T-helper 2 cell (primary cell): ENCODE measurements at places on chromosomes 4 and X.

DNA sequence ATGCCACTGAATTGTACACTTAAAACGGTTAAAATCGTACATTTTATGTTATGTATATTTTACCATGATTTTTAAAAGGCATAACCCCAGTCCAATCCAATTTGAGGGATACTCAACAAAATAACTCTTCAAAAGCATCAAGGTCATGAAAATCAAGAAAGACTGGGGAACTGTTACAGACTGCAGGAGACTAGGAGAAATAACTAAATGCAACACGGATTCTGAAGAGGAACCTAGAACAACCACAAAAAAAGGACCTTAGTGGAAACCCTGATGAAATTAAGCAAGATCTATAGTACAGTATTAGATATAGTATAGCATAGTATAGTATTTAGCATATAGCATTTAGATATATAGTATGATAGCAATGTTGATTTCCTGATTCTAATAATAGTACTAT lies 26.8 kb downstream of the SH3KBP1 start:
- DNase-seq = no peak

GRCh38 chr4:113469023-113469390 lies 292.5 kb downstream of the CAMK2D start:
- no peak for DNase-seq

DNA sequence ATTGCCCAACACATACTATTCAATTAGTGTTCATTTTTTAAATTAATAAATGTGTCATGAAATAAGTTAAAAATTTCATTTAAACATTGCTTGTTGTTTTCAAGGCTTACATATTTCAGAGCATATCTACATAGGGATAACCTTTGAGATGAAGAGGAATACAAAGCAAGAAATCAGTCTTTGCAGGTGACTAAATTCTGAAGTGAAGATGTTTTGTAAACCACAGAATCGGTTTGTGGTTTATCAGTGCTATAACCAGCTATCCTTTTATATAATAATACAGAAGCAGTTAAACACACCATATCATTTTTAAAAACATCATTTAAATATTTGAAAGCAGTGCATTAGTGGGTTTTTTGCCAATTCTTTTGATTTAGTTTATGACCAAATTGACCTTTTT lies 26.9 kb downstream of the FAM241A start:
- no peak for DNase-seq

GRCh38 chr4:144547678-144548298 lies 98.2 kb upstream of the HHIP start:
- no peak for DNase-seq

DNA sequence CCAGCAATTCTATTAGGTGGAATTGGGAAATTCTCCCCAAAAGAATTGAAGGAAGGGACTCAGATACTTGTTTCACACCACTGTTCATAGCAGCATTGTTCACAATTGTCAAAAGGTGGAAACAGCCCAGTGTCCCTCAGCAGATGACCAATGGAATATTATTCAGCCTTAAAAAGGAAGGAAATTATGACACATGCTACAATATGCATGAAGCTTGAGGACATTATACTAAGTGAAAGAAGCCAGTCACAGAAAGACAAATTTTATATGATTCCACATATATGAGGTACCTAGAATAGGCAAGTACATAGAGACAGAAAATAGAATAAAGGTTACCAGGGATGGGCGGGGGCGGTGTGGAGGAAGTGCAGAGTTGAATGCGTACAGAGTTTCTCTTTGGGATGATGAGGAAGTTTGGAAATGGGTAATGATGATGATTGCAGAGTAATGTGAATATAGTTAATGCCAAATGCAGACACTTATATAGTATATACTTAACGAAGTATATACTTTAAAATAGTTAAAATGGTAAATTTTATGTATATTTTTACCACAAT lies 29.6 kb downstream of the DOCK11 start:
- no peak for DNase-seq

- no peak for DNase-seq
Observed at GRCh38 chr4:147138171-147138570, 192.5 kb upstream of the TTC29 start.

- peak; percentile 27 for DNase-seq
Observed at GRCh38 chr4:121951521-121952110, at the start of gene TRPC3. Gene TRPC3 (minus strand): TSS chr4:121952060. CDS start chr4:121951680, 380 bp downstream.

- DNase-seq = no peak
Observed at GRCh38 chr4:85431156-85431555, 43.8 kb upstream of the ARHGAP24 start.

DNA sequence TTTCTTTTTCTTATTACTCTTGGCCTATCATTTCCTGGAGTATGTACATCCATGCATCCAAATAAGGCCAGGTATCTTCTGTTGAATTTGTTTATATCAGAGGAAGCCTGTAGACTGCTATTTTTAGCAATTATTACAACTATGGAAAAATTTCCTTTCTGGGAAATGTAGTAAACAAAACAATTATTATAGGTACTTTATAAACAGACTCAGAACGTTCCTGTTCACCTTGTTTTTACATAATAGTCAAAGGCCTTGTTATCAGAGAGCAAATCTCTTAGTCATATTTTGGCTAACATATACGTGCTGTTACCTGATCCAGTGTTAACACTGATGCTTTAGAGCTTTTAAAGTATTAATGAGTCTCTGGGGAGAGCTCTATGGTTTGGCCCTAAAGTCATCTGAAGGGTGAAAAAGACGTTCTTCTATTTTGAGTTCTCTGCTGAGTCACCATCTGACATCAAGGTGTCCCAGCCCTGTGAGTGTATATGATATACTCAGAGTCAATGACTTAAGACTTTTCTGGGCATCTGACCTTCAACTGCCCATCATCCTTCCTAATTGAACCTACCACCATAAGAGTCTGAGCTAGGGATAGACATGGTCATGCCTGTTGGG lies 7.3 kb downstream of the SPARCL1 start:
- DNase-seq = no peak

DNA sequence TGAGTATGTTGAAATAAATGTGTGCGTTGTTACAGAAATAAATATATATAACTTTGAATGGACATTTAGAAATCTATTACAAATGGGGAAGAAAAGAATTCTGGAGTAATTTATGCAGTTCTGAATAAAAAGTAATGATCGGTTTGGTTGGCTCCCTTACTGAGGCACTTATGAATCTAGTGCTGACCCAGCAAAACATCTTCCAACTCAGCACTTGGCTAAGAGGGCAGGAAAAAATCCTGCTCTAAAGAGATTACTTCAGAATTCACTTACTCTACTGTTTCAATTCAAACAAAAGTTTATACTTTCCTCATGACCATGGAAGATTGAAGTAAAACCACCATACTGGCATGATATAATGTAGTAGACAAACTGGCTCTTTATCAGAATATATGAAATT lies 123.9 kb upstream of the RXFP1 start:
- DNase-seq = no peak

- DNase-seq = no peak
Observed at GRCh38 chrX:9279234-9279544, 185.7 kb upstream of the TBL1X start.

- DNase-seq = no peak
Observed at GRCh38 chrX:104918122-104918521, 302.4 kb downstream of the TEX13A start.

- peak; percentile 23 for DNase-seq
Observed at GRCh38 chr4:83109480-83110222, 4.9 kb downstream of the PLAC8 start.

- DNase-seq = no peak
Observed at GRCh38 chr4:142516686-142517526, 329.2 kb downstream of the INPP4B start.
